ENCODE measurements at places on chromosomes 5 and 9.

- no peak for DNase-seq
These were observed 71.5 kb downstream of the TRIM36 start for GRCh38 chr5:115098041-115098702.

DNA sequence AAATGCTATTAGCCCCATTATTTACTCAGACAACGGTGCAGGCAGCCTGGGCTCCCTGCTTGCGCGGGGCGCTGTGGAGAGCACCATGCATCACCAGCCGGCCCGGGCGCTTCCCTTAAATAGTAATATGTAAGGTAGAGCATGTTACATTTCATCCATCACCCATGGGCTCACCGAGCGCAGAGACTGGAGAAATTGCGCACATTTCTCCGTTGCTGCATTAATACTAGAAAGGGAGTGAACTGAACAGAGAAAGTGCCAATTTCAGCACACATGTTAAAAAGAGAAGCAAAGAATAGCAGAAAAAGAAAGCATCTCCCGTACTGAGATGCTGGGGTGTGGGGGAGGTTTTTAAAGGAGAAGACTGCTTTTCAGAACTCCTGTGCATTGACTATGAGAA lies 400.3 kb downstream of the ZSWIM6 start:
- DNase-seq, result no peak

- no peak for DNase-seq
These were observed 98.4 kb downstream of the TARS1 start for GRCh38 chr5:33539212-33539611.

DNA sequence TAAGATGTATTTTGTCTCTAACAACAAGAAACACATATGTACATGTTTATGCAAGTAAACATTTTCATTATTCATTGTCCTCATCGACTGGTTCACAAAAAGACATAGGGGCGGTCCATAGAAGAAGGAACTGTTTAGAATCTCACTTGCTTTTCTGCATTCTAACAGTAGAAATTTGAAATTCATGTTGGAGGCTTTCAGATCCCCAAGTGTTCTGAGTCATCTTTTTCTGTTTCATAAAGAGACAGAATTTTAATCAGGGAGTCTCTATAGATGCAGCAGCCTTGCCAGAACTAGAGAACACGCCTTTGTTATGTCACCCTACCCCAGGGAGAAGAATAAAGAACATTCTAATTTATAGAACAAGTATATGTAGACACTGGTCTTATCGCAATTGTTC lies 324.3 kb downstream of the GABRG2 start:
- DNase-seq, result no peak

GRCh38 chr9:25397746-25398145 lies 280.5 kb downstream of the TUSC1 start:
- DNase-seq, result no peak

GRCh38 chr9:75039009-75039408 lies 10.9 kb upstream of the CARNMT1 start:
- no peak for DNase-seq

Data from thoracic aorta (tissue), 2 donors.